CD4-positive, CD25-positive, alpha-beta regulatory T cell (primary cell): ENCODE measurements at places on chromosomes 7 and 10.

- no peak for DNase-seq
Measured at GRCh38 chr10:110548002-110548401, 19.5 kb upstream of the SMC3 start.

- no peak for DNase-seq
Measured at GRCh38 chr10:27542812-27543211, 38.7 kb downstream of the RAB18 start.

GRCh38 chr7:79361214-79361613, 92.3 kb downstream of the MAGI2 start:
- DNase-seq, result no peak

GRCh38 chr7:134645935-134646334, 718 bp upstream of the BPGM start:
- no peak for DNase-seq

DNA sequence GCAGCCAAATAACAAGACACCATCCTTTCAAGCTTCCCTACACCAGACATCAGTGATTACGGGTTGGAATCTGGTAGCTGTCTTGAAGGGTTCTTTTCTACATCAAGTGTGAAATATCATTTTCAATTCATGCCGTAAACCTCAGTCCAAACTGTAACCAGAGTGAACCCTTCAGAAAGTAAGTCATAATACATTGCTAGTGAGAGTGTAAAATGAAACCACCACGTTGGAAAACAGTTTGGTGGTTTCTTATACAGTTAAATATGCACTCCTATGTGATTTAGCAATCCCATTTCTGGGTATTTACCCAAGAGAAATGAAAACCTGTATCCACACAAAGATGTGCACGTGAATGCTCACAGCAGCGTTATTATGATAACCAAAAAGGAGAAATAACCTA, 25.6 kb upstream of the ZC3HAV1L start:
- no peak for DNase-seq

GRCh38 chr10:126945351-126946030, 40.3 kb downstream of the DOCK1 start:
- DNase-seq, result no peak

DNA sequence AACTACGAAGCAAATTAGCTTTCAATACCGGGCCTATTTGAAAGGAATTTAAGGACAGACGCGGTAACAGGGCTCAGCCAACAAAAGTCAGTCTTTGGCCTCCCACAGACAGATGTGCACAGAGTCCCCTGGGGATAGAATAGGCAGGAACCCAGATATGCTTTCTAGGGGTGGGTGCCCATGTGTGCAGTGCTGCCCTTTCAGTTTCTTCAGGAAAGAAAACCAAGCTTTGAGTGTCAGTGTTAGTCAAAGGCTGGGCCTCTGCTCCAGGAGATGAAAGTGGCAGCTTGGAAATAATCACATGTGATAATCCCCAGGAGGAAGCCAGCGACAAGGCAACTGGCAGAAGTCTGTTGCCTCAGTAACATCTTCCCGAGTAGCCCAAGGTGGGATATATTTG, 43.8 kb upstream of the CSTF2T start:
- no peak for DNase-seq

DNA sequence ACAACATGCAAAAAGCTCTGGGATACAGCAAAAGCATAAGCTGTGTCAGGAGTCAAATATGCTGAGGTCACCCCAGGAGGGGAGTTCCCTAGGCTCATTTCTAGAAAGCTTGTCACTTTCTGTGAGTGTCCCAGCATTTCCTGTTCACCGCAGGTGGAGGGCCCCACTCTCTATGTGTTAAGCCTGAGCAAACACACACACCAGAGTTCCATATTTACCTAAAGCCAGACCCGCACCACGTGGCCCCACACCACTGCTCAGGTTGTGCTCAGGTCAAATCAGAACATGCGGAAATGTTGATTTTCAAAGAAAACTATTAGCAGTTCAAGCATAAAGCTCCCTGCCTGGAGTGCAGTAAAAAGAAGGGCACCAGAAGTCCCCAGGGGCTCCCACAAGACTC, 259.6 kb upstream of the PPP2R2D start:
- DNase-seq, result no peak

DNA sequence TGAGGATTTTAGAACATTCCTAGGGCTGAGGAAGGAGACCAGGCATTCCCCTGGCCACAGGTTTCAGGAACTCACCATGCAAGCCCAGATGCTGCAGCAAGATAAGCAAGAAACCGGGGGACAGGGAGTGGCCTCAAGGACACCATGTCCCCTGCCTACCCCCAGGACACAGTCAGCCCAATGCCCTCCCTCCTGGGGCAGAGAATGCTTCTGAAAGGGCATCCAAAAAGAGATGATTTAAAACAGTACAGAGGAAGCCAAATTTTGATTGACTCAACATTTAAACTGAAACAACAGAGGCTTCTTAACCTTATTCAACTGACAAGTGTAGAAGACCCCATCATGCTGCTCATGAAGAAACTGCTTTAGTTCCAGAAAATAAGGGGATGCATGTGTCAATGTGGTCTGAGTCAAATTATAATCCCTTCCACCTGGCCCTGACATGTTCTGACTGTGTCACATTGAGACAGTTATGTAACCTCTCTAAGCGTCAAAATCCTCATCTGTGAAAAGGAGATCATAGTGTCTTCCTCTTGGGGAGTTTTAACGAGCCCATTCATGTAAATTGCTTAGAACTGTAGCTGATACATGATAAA, 60.0 kb downstream of the ICA1 start:
- no peak for DNase-seq

DNA sequence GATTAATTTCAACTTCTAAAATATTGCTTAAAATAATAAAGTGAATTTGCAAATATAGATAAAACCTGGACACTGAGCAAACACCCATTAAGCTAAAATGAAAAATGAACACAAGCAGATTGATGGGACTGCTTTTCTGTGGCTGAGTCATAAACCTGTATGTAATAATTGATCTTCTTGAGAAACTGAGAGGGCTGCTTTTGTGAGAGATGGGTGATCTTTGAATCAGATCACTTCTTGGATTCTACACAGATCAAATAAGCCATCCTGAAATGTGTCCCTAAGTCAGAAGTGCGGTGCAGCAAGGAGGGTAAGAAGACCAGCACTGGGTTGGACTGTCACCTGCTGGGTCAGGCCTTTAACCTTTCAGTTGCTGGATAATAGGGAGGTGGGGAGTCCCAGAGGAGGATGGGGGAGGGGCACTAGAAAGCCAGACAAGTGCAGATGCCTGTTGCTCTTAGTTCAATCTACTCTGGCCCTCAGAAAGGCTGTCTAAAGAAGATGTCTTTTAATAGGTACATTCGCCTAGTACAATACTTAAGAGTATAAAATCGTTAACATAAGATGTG, 178.2 kb upstream of the NAMPT start:
- no peak for DNase-seq

- DNase-seq, result no peak
Measured at GRCh38 chr10:22810643-22811465, 96.5 kb upstream of the PIP4K2A start.

DNA sequence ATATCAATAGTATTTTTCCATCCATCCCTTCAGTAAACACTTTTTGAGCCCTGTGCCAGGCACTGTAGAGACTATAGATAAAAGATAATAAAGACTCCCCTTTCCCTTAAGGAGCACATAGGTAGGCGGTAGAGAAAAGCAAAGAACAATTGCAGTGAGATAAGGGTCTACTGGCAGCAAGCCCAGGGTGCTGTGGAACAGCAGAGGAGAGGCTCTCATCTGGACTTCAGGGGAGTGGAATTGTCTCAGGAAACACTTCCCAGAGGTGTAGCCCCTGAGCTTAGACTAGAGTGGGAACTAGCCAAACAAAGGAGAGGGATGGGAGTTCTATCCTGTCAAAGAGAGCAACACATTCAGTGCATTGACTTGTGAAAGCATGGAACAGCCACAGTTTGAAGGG, 102.0 kb downstream of the NRF1 start:
- no peak for DNase-seq
